ELR (cell line): ENCODE measurements at places on chromosomes 1 and 21.
A peak's percentile ranks its signal among the peaks of the same experiment; 100 is the strongest.

DNA sequence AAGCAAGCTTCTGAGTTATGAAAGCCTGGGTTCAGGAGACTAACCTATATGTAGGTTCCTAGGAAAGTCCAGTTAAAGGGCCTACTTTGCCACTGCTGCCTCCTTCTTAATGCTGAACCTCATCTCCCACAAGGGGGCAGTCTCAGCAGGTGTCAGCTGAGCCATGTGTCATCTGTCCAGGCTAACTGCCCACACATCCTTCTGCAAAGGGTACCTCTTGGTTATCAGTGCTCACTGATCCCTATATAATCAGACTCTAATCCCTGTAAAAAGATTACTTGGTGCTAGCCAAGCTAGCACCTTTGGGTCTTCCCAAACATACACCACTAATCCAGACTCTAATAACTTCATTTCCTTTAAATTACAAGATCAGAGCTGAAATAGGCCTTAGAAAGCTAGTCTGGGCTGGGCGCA is 9.0 kb downstream of the PRDX1 start:
- peak; percentile 82 for DNase-seq

GRCh38 chr1:184950227-184950626 is 24.1 kb downstream of the NIBAN1 start:
- no peak for DNase-seq

GRCh38 chr1:21884456-21885235 is 52.5 kb downstream of the HSPG2 start:
- DNase-seq, result no peak

DNA sequence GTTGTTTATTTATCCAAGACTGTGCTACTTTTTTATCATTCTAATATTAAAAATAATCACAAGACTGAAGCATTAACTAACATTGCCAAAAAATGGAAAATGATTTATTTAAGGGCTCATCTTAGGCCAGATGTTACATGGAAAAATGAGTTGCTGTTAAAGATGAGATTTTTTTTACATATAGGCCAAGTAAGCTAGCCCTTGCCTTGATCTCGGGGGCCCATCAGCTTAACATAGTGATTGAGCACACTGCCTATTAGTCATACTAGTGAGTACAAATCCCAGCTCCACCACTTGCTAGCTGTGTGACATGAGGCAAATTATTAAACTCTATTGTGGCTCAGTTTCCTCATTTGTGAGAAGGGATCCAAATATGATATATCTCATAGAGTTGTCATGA is 275.9 kb upstream of the SNX7 start:
- DNase-seq, result peak; percentile 64

DNA sequence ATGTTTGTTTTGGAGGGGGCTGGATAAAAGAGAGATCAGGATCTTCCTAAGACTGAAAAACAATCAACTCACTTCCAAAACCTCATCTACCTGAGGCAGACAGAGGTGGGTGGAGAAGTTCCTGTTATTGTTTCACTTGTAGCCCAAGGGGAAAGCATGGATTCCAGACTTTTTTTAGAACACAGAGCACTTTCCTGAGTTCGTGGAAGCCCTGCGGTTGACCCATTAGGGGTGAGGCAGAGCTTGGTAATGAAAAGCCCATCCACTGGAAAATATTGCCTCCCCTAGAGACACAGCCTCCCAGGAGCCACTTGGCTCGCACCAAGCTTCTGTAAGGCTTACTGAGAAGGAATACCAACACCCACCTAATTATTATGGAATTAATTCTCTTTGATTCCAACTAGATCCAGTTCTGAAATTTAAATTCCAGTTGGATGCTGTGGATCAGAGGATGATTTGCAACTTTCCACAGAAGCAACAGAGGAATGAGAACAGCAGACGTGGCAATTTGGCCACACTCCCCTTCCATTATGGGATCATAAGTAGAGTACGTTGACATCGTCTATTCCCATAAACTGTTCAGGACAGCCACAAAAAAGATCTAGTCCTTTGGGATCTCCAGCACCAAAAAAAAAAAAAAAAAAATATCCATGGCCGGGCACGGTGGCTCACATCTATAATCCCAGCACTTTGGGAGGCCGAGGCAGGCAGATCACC is 4.1 kb upstream of the PEF1 start:
- no peak for DNase-seq

DNA sequence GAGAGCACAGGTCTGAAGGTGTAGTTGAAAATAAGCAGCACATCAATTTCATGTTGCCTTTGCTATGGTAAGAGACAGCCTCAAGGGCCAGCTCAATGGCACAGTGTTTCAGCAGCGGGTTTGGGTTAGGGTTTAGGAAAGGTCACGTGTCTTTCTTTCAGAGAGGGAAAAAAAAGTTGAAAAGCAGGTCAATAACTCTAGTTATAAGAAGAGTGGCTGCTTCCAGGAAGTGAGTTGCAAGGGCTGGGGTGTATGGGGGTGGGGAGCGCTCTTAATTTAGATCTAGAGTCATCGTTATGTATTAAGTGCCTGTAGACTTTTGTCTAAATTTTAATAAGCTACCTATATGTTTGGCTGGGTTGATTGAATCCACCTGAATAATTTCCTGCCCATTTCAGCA is 118.5 kb upstream of the SPAG17 start:
- no peak for DNase-seq

DNA sequence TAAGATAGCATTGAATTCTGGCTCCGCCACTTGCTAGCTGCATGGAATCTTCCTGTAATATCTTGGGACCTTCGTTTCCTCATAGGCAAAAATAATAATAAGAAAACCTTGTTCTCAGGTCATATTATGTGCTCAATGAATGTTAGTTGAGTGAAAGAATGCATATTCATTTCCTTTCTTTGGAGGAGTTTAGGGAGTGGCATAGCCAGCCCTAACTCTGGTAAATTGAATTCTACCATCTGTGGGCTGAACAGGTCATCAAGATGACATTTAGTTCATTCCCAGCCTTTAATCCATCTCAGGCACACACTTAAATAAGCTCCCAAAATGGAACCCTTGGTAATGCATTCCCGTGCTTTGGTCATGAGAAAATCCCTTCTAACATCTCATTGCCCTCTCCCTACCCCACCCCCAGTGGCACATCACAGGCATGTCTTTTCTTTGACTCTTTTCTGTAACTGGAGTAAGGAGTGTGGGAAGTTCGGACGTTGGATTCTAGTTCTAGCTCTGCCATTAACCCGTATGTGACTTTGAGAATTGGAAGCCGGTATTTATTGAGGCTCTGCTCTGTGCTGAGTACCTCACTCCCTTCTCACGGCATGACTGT is 13.2 kb upstream of the MYOG start:
- no peak for DNase-seq

GRCh38 chr1:92515796-92516201 is 29.1 kb upstream of the GFI1 start:
- no peak for DNase-seq

- DNase-seq, result no peak
Observed at GRCh38 chr1:83052865-83053264, 946.1 kb downstream of the TTLL7 start.

- no peak for DNase-seq
Observed at GRCh38 chr1:165915480-165915879, 88.1 kb downstream of the UCK2 start.

DNA sequence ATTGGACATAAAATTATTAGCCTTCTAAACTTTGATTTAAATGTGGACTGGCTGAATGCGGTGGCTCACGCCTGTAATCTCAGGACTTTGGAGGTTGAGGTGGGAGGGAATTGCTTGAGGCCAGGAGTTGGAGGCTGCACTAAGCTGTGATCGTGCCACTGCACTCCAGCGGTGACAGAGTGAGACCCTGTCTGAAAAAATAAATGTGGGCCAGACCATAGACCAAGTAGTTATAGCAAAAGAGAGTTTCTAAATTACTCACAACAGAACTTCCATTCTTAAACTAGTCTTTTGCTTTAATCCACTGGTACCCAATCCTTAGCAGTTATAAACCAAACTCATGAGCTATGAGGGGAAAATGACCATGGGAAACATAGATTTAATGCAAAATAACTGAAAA is 35.2 kb downstream of the RAP1A start:
- DNase-seq, result no peak

GRCh38 chr1:108051631-108052377 is 86.8 kb upstream of the VAV3 start:
- DNase-seq, result no peak

DNA sequence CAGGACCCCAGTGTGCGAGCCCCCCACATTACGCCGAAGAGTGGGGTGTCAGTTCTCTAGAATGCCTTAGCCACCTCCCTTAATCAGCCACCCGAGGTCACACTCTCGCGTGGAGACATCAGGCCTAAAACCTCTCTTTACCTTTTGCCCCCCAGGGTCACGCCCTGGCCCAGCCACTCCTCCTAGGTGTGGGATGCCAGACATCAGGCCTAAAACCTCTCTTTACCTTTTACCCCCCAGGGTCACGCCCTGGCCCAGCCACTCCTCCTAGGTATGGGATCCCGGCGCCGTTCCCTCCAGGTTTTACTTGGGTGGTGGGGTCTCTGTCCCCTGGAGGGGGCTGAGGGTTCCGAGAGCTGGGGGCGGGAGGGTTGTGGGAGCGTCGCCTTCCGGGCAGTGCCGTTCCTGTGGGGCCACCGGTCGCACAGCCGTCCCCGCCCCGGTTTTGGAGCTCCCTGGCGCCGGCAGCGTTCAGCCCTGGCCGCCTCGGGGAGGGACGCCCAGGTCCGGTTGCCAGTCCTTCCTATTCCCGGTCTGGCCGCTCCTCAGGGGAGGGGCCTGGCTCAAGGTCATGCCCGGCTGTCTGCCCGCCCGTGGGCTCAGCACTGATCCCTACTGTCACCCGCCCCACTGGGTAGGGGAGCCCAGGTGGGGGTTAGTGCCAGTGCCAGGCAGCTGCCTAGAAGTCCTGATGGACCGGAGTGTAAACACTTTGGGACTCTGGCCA is 882 bp downstream of the VPS13D start:
- peak; percentile 40 for DNase-seq

- DNase-seq, result peak; percentile 9
Observed at GRCh38 chr1:184930645-184931044, 43.7 kb downstream of the NIBAN1 start.

- no peak for DNase-seq
Observed at GRCh38 chr1:42947965-42948732, 10.5 kb downstream of the SLC2A1 start.
